LHCN-M2 (cell line): ENCODE measurements at places on chromosomes 12 and 14. TPM values are rescaled to one million over a fixed set of nuclear protein-coding genes. Genes with fewer than 3 reads are reported as not detected.

DNA sequence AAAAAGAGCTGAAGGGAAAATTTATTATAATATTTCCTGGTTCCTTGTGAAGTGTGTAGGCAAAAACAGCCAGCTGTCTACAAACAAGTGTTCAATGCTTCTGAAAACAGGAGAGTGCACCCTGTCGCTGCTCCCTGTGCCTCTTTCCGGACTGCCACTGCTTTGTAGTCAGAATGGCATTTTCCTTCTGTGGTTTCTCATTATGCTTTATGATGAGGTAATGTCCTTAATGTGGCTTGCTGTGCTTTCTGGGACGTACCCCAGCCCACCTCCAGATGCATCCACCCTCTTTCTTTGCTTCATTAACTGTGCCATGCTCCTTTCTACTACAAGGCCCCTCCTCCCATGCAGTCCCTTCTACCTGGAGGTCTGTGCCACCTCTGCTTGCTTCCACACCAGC lies 148.1 kb downstream of the SYT1 start:
- DNase-seq = no peak

DNA sequence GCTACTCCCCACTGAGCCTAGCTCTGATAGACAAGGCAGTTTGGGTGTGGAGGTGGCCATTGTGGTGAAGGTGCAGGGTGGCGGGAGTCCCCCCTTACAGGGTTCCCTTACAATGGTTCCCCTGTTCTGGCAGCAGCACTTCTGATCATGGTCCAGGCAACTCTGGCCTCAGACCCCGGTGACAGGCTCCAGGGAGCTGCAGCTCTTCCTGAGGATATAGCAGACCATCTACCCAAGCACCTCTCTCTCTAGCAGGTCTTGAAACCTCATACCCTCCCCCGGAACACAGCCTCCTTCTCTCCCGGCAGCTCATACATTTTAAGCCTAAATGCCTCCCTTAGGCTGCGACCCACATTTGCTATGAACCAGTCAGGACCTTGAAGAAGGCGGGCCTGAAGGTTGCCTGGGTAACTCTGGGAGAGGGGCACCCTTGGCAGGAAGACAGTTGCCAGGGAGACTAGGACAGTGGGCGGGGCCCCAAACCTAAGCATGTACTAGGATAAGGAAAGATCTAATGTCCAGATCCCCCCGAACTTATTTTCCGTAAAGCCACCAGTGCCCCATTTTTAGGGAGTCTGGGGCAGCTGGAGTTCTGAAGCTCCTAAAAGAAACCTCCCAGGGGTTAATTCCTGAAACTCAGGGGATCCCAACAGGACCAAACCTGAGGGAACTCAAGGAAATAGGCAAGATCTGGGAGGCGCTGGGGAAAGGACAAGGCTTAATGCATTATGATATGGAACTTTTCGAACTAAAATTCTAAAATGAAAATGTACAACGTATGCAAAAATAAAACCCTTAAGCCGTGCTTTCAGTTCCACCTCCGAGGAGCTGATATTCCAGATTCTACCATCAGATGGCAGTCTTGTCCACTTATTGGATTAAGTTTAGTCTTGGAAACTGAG lies 4.5 kb upstream of the GDF11 start:
- peak; percentile 88 for DNase-seq

GRCh38 chr14:72894623-72895378 lies 900 bp upstream of the DPF3 start:
- no peak for DNase-seq

GRCh38 chr12:89932954-89933353 lies 224.3 kb upstream of the ATP2B1 start:
- peak; percentile 56 for DNase-seq

GRCh38 chr12:7608184-7608911 lies 57.4 kb downstream of the APOBEC1 start:
- DNase-seq = no peak

The TMED8 gene
- 12.1 and 12.9 TPM in 2 replicates for total RNA-seq

The ZNF140 gene
- total RNA-seq = 11.7 and 14.4 TPM in 2 replicates

- DNase-seq = no peak
Observed at GRCh38 chr12:86293682-86294240, 37.6 kb upstream of the MGAT4C start.

The CLEC4A gene
- total RNA-seq = 0.77 TPM in 1 of 2 replicates, not detected in the other

DNA sequence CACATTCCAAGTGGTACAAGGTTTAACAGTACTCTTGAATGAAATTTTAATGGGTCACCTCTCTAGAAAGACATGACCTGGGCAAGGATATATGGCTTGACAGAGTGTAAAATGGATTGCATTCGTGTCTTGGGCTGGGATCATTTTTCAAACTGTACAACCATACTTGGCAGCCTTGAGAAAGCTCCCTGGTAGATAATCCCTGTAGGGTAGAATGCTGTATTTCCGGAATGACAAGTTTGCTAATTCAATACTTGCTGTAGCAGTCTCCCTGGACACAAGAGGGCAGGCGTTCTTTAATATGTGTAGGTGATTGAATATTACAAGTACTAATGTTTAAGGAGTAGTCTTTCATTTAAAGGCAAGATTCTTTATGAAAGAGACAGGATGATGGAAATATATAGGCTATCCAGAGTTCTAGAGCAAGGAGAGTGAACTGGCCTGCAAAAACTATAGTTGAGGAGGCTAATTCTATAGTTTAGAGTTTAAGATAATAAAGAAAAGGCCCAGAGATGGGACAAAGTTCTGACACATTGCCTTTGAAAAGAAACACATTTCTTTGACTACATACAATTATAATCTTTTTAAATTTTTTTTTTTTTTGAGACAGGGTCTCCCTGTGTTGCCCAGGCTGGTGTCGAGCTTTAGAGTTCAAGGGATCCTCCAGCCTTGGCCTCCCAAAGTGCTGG lies 53.4 kb downstream of the PLBD1 start:
- DNase-seq = peak; percentile 15

GRCh38 chr14:54136894-54137613 lies 180.4 kb upstream of the BMP4 start:
- DNase-seq = no peak
